Stimulated activated effector memory CD8-positive, alpha-beta T cell treated with anti-CD3 and anti-CD28 coated beads, Interleukin-12 subunit alpha, Interleukin-12 subunit beta, amount 100 ng/mL, for 72 hours (primary cell): ENCODE measurements at places on chromosomes 7 and 10.

GRCh38 chr7:51789489-51789888 lies 472.9 kb upstream of the COBL start:
- no peak for DNase-seq

DNA sequence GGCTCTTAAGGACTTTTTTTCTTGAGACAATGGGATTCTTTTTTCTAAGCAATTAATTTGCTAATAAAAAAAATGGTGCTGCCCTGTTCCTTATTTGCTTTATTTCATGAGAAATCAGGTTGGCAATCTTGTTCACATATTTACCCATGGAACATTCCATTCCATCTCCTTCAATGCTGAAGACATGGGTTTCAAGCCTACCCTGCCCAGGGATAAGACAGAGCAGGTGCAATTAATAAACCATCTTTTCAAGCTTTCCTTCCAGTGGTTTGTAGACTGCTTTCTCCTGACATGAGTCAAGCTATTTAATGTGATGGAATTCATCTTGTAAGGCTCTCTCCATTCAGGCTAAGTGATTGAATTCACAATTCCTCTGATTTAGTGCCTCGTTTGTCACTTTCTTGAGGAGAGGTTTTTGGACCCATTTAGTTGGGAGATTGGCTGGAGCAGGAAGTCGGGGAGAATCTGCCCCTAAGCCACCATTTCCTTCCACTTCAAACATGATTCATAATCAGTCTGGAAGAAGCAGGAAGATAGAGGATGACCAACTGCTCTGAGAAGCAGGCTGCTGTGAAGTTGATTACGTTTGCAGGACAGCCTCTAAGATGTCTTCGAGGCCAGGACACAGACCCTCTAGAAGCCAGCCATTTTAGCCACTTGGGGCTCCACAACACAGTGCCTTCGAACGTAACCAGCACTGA lies 552.4 kb upstream of the GALNT17 start:
- DNase-seq = no peak

DNA sequence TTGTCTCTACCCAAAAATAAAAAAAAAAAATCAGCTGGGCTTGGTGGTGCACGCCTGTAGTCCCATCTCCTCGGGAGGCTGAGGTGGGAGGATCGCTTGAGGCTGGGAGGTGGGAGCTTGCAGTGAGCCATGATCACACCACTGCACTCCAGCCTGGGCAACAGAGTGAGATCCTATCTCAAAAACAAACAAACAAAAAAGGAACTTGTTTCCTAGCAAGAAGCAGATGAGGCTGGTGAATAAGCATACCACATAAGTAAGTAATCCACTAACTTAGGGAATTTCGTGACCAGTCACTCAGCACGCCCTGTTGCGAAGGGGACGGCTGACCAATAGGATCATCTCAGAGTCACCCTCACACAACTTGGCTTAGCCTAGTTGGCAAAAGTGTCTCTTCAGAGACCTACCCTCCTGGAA lies 64.6 kb downstream of the CUX1 start:
- no peak for DNase-seq

DNA sequence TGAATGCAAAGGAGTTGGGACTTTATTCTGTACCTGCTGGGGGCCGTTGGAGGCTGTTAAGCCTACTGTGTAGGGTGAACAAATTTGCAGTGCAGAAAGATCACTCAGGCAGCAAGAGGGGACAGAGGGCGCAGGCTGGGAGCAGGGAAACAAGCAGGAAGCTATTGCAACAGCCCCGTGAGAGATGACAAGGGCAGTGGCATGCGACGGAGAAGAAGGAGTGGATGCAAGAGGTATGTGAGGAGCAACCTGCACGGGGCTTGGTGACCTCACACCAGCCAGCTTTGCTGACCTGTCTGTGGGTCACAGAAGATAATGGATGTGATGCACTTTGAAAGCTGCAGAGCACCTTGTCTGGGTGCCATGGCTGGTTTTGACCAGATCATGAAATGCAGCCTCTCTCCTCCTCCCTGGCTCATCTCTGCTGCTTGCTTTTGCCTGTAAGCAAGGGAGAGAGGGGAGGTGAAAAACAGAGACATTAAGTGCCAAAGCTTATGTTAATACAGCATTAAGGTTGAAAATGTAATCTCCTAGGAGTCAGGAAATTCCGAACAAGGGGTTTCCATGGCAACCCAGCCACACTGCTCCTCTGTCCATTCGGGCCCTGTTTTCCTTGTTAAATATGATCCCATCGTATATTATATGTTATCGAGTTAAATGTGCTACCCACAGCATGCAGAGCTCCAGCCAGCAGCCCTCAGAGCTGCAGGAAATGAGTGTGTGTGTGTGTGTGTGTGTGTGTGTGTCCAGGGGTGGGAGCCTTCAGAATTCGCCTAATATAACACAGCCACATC lies 314.3 kb upstream of the ZMIZ1 start:
- DNase-seq = no peak

DNA sequence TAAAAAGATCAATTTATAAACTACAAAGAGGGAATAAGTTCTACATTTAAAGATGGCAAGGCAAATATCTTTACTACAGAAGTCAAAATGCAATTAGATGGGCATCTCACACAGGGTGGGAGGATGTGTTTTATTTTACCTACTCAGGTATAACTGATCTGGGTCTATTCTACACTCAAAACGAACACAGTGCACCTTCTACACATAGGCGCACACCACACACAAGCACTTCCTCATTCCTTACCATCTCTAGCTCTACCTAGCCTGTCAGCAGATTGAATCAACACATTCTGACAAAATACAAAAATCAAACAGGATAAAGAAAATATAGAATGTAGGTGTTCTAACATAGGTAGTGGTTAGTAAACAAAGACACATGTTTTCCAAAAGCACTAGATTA lies 64.8 kb downstream of the SGCE start:
- no peak for DNase-seq

DNA sequence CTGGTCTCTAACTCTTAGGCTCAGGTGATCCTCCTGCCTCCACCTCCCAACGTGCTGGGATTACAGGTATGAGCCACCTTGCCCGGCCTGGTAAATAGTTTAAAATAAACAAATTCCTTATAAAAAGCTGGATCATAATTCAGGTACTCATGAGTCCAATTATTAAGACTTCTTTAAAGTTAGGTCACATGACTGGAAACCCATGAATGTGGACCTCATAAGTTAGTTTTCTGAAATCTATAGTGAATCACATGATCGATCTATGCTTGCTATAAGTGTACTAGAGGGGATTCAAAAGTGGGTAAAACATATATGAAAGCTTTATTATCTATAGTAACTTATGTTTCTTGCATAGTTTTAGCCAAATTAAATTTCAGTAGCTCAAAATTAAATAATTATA lies 14.3 kb downstream of the NT5C3A start:
- DNase-seq = no peak
